ENCODE measurements at places on chromosomes 13 and 19. TPM values are rescaled to one million over a fixed set of nuclear protein-coding genes. Genes with fewer than 3 reads are reported as not detected.

Gene BORA
- total RNA-seq: 32.0 TPM

DNA sequence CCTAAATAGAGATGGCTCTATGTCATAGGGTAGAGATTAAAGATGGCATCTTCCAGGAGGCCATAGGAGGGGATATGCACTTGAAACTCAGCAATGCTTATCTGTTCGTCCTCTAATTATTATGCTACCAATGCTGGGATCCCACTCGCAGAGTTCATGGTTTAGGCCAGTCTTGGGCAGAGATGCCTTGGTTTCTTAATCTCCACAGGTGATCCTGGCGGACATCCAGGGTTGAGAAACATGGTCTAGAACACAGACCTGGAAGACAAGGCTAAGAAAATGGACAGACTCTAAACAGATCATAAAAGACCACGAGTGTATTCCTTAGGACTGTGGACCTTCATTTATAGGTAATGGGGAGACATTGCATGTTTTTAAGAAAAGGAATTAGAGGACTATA is 70.0 kb upstream of the IRS2 start:
- no peaks in the 10 kb centered on the region for H3K36me3 ChIP-seq
- no peak overlapping the region for H3K27ac ChIP-seq
- peaks cover 28% of the 10 kb centered on the region for H3K27me3 ChIP-seq
- no peak overlapping the region for H3K4me3 ChIP-seq

DNA sequence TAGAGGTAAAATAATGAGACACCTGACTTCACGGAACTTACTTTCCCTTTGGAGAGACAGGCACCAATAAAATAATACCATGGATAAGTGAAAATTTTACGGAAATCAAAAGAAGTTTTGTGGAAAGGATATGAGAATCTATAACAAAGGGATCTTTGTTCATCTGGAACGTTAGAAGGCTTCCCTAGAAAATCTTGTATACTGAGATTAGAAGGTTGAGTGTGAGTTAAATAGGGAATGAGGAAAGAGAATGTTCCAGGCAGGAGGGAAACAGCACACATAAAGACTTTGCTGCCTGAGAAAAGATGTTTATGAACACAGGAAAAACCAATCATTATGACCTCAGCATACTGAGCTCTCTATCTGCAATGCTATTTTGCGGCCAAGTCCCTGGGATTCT is 19.6 kb upstream of the RAP2A start:
- no peak overlapping the region for H3K4me3 ChIP-seq
- no peak for DNase-seq
- H3K27me3 ChIP-seq: peaks cover 3% of the 10 kb centered on the region
- H3K4me1 ChIP-seq: no peaks in the 10 kb centered on the region
- no peak overlapping the region for H3K27ac ChIP-seq

Gene STARD13
- total RNA-seq: 0.25 TPM

Gene STAP2
- total RNA-seq: 11.9 TPM

Gene SUGP2
- 128 TPM for total RNA-seq

- no peak overlapping the region for H3K27ac ChIP-seq
- no peaks in the 10 kb centered on the region for H3K4me1 ChIP-seq
- no peaks in the 10 kb centered on the region for H3K36me3 ChIP-seq
- H3K27me3 ChIP-seq: no peaks in the 10 kb centered on the region
- H3K4me3 ChIP-seq: no peak overlapping the region
Observed at GRCh38 chr13:44449999-44450821, 76.6 kb downstream of the SERP2 start.

DNA sequence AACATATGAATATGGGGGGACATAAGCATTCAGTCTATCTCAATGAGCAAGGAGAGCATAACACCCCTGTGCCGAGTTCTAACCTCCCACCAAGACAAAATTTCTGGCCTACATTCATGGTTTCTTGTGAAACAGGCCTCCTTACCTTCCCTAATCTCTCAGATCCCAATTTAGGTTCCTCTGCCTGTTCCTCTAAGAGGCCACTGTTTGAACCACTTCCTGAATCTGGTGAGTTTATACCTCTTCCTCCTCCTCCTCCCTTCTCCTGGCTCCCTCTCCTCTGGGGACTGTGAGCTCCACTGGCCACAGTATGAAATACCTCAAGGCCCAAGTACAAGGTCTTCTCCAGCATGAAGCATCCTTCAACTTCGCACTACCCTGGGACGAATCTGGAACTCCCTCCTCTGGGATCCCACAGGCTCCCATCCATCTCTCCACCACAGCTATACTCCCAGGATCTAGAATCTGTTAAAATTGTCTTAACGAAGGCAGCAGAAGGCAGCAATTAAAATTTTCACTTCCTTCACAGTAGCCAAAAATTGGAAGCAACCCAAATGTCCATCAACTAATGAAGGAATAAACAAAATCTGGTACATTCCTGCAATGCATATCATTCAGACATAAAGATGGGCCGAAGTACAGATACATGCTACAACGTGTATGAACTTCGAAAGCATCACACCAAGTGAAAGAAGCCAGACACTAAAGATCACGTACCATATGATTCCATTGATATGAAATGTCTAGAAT is 7.8 kb upstream of the SIGLECL1 start:
- H3K4me1 ChIP-seq: peaks cover 38% of the 10 kb centered on the region
- peaks cover 15% of the 10 kb centered on the region for H3K27me3 ChIP-seq
- peaks cover 7% of the 10 kb centered on the region for H3K36me3 ChIP-seq
- no peak overlapping the region for H3K4me3 ChIP-seq

- H3K4me1 ChIP-seq: no peaks in the 10 kb centered on the region
- no peaks in the 10 kb centered on the region for H3K36me3 ChIP-seq
- no peak overlapping the region for H3K27ac ChIP-seq
- no peak for DNase-seq
- no peak overlapping the region for H3K4me3 ChIP-seq
- peaks cover 1% of the 10 kb centered on the region for H3K27me3 ChIP-seq
Observed at GRCh38 chr13:43270130-43270830, 246.9 kb downstream of the DNAJC15 start.

DNA sequence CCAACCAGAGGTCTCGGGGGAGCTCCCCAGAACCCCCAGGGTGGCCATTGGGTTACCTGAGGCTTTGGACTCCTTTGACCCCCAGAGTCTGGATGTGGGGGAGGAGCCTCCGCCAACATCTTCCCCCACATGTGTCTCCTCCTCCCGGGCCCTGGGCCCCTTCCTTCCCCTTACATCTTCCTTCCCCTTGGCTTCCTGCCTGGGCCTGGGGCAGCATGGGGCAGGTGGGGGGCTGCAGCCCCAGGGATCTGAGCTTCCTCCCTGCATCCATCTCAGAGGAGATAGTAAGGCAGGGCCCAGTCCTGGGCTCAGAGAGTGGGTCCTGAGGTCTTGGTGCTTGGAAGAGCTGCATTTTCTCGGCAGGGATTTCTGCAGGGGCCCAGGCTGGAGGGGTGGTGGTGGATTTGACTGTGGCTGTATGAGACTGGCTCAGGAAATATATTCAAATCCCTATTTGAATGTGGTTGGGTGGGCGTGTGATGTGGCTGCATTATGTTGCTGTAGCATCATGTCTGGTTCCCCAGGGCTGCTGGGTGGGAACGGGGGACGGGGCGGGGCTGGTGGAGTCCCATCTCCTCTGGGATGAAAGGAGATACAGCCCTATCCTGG is 919 bp downstream of the VAV1 start:
- H3K4me1 ChIP-seq: peaks cover 65% of the 10 kb centered on the region
- H3K27me3 ChIP-seq: no peaks in the 10 kb centered on the region
- H3K27ac ChIP-seq: peak overlapping the region; percentile 92
- peak; percentile 61 for DNase-seq

- no peak overlapping the region for H3K27ac ChIP-seq
- no peaks in the 10 kb centered on the region for H3K4me1 ChIP-seq
- H3K36me3 ChIP-seq: no peaks in the 10 kb centered on the region
- peaks cover 8% of the 10 kb centered on the region for H3K27me3 ChIP-seq
- no peak for DNase-seq
- no peak overlapping the region for H3K4me3 ChIP-seq
Observed at GRCh38 chr13:110274687-110275086, 32.3 kb downstream of the COL4A1 start.

Gene ZNF844
- total RNA-seq: 3.5 TPM

DNA sequence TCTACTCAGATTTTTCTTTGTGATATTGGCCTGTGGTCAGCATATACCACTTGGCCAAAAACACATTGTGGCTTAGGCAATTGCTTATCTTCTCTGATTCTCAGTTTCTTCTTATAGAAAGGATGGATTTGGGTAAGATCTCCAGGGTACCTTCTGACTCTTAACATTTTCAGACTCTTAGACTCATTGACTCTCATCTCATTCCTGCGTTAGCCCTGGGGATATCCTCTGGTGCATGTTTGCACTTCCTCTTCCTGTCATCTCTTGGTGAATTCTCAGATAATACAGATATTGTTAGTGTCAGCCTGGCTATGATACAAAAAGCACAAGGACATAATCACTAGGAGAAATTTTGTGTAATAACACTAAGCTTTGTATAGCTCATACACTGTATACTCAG is 492.5 kb upstream of the GPC6 start:
- H3K27me3 ChIP-seq: no peaks in the 10 kb centered on the region
- no peak overlapping the region for H3K27ac ChIP-seq
- no peak overlapping the region for H3K4me3 ChIP-seq
- DNase-seq: no peak
- no peaks in the 10 kb centered on the region for H3K4me1 ChIP-seq

Gene MICOS13
- 43.5 TPM for total RNA-seq

- no peak overlapping the region for H3K4me3 ChIP-seq
- peaks cover 45% of the 10 kb centered on the region for H3K36me3 ChIP-seq
- H3K27me3 ChIP-seq: no peaks in the 10 kb centered on the region
- no peak overlapping the region for H3K27ac ChIP-seq
- peaks cover 24% of the 10 kb centered on the region for H3K4me1 ChIP-seq
Observed at GRCh38 chr13:73708393-73708985, 425.7 kb downstream of the KLF12 start.

Gene MBD3L4
- total RNA-seq: not detected

- H3K4me3 ChIP-seq: no peak overlapping the region
- H3K27ac ChIP-seq: no peak overlapping the region
- H3K36me3 ChIP-seq: no peaks in the 10 kb centered on the region
- no peak for DNase-seq
Observed at GRCh38 chr13:21310220-21310619, 133.8 kb downstream of the MRPL57 start.

- no peak overlapping the region for H3K4me3 ChIP-seq
- no peaks in the 10 kb centered on the region for H3K27me3 ChIP-seq
- no peak for DNase-seq
- no peak overlapping the region for H3K27ac ChIP-seq
- H3K4me1 ChIP-seq: no peaks in the 10 kb centered on the region
Observed at GRCh38 chr13:90498096-90498495, 849.4 kb upstream of the MIR17HG start.

Gene IGLON5
- not detected for total RNA-seq

- H3K4me1 ChIP-seq: no peaks in the 10 kb centered on the region
- no peak for DNase-seq
- H3K36me3 ChIP-seq: no peaks in the 10 kb centered on the region
- peaks cover 37% of the 10 kb centered on the region for H3K27me3 ChIP-seq
- no peak overlapping the region for H3K27ac ChIP-seq
Observed at GRCh38 chr19:39261704-39262103, 6.5 kb upstream of the IFNL2 start.

GRCh38 chr13:71460211-71460610 is 406.8 kb downstream of the DACH1 start:
- H3K27ac ChIP-seq: no peak overlapping the region
- H3K27me3 ChIP-seq: no peaks in the 10 kb centered on the region
- H3K4me1 ChIP-seq: peaks cover 2% of the 10 kb centered on the region
- no peak overlapping the region for H3K4me3 ChIP-seq
- no peak for DNase-seq
- H3K36me3 ChIP-seq: no peaks in the 10 kb centered on the region

- no peak overlapping the region for H3K4me3 ChIP-seq
- H3K27ac ChIP-seq: no peak overlapping the region
- no peak for DNase-seq
- peaks cover 12% of the 10 kb centered on the region for H3K27me3 ChIP-seq
- no peaks in the 10 kb centered on the region for H3K36me3 ChIP-seq
- no peaks in the 10 kb centered on the region for H3K4me1 ChIP-seq
Observed at GRCh38 chr19:16938211-16938610, 49.4 kb downstream of the F2RL3 start.

GRCh38 chr13:32472194-32472621 is 44.3 kb upstream of the N4BP2L1 start:
- H3K36me3 ChIP-seq: no peaks in the 10 kb centered on the region
- peak overlapping the region; percentile 23 for H3K27ac ChIP-seq
- H3K4me1 ChIP-seq: peaks cover 15% of the 10 kb centered on the region
- no peaks in the 10 kb centered on the region for H3K27me3 ChIP-seq
- no peak for DNase-seq

DNA sequence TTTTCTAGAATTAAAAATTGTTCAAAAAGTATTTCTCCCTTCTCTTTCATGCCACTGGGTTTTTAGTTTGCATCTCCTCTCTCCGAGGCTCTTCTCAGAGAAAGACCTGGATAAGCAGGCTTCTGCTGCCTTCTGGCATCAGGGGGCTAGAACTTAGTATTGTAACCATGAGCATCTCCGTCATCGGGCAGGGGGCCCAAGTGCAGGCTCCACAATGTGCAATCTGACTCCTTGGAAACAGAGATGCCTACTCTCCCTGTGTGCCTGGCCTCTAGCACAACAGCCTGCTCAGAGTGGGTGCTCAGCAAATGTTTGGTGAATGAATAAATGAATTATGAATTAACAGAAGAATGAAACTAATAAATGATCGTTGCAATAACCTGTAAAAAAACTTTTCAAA is 45.6 kb upstream of the MTIF3 start:
- no peaks in the 10 kb centered on the region for H3K36me3 ChIP-seq
- no peak for DNase-seq
- H3K4me3 ChIP-seq: no peak overlapping the region
- no peak overlapping the region for H3K27ac ChIP-seq

Gene ZNF699
- total RNA-seq: 9.2 TPM

Gene CERS1
- total RNA-seq: not detected

GRCh38 chr13:43081866-43082265 is 58.5 kb downstream of the DNAJC15 start:
- DNase-seq: no peak
- H3K27me3 ChIP-seq: no peaks in the 10 kb centered on the region
- peaks cover 11% of the 10 kb centered on the region for H3K4me1 ChIP-seq
- peaks cover 40% of the 10 kb centered on the region for H3K36me3 ChIP-seq

DNA sequence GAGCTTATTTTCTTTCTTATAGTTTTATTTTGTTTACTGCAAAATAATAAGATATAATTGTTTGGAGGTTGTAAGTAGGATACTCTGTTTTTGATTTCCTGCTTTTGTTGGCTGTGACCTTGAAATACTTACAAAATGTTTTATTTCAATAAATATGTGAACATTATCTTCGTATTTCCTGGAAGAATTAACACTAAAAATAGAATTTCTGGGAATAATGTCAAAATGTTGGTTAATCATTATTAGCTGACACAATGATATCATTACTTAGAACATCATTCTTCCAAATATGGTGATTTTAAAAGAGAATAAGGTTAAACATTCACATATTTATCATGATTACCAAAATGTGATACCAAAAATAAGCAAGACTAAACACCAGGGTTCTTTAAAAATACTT is 1148.6 kb upstream of the PRR20A start:
- no peak for DNase-seq
- H3K27ac ChIP-seq: no peak overlapping the region
- H3K27me3 ChIP-seq: no peaks in the 10 kb centered on the region
- no peaks in the 10 kb centered on the region for H3K36me3 ChIP-seq

Gene LYPD5
- 0.62 TPM for total RNA-seq

Gene NLRP11
- total RNA-seq: not detected

Gene APC2
- 0.02 TPM for total RNA-seq

GRCh38 chr13:78192716-78193115 is 274.1 kb upstream of the EDNRB start:
- no peak overlapping the region for H3K4me3 ChIP-seq
- H3K4me1 ChIP-seq: no peaks in the 10 kb centered on the region
- H3K27me3 ChIP-seq: no peaks in the 10 kb centered on the region
- no peak overlapping the region for H3K27ac ChIP-seq
- no peak for DNase-seq

Gene CCDC122
- 0.62 TPM for total RNA-seq
